SK-MEL-5 (cell line): ENCODE measurements at places on chromosomes 16 and 17.

DNA sequence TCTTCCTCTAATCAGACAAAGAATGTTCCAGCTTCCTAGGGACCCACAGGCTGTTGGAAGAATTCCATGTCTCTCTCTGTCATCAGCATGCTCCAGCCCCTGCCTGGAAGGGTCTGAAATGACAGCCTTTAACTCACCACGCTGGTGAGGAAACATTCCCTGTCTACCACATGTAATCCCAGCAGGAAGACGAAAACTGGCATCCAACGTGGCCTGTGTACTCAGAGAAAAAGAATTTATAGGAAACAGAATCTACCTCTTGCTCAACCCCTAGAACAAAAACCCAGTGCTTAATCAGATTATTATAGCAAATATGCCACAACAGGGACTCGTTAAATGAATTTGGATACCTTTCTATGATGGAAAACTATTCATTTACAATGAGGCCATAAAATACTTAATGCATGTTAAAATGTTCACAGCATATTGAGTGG lies 147.3 kb upstream of the FOXF1 start:
- DNase-seq, result no peak

GRCh38 chr16:6246266-6246665 lies 1086.4 kb upstream of the RBFOX1 start:
- no peak for DNase-seq

DNA sequence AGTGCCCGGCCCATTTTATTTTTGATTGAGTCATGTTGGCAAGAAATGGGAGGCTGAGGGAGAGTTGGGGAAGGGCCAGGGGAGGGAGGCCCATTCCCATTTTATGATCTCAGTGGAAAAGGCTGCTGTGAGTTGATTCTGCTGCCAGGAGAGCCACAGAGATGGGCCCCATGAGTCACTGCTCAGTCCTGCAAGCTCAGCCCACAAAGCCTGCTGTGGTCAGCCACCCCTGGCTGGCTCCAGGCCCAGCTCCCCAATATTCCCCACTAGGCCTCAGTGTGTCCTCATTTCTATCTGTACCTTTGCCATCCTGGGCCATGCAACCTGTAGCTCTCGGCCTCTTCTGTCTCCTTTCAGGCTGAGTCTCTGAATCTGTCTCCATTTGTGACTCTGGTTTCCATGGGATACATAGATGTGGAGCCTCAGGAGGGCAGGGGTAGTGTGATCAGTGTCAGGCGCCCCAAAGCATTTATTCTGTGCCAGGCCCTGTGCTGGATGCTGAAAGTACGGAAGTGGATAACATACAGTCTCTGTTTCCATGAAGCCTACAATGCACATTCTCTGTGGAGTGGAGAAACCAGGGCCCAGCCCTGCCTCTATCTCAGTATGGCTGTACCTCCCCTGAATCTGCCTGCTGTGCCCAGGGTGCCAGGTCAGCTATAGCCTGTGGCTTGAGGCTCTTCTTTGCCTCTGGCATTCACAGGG lies 1.9 kb upstream of the PLEKHG4 start:
- no peak for DNase-seq

DNA sequence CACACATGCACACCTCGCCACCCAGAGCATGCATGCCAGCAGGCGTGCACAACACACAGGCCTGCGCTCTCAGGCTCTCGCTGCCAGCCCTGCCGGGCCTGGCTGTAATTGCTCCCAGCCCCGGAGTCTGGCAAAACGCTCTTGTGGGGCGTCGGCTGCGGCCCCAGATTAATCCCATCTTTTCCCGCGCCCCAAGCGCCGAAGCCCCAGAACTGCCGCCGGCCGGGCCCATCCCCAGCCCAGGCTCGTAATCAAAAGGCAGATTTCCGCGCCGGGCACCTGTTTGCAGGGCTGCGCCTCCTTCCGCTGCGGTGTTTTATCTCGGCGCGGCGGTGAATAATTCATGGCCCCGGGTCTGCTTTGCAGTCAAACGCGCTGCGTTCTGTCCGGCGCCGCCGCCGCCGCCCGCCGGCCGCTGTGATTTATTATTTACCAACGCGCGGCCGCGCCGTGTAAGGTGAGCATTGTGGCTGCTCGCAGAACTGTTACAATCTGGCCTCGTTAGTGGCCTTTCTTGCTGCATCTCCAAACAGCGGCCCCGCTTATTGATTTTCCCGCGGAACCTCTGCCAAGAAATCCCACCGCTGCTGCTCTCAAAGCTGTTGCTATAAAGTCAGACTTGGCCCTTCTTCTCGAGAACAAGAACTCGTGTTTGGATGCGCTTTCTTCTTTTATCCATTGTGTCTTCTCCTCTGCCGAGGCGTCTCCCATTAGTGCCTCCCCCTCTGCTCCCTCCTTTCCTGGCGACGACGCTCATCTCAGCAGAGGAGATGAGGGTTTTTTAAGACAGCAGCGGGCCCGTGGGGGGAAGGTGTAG lies 126.1 kb downstream of the IRX5 start:
- DNase-seq, result no peak

DNA sequence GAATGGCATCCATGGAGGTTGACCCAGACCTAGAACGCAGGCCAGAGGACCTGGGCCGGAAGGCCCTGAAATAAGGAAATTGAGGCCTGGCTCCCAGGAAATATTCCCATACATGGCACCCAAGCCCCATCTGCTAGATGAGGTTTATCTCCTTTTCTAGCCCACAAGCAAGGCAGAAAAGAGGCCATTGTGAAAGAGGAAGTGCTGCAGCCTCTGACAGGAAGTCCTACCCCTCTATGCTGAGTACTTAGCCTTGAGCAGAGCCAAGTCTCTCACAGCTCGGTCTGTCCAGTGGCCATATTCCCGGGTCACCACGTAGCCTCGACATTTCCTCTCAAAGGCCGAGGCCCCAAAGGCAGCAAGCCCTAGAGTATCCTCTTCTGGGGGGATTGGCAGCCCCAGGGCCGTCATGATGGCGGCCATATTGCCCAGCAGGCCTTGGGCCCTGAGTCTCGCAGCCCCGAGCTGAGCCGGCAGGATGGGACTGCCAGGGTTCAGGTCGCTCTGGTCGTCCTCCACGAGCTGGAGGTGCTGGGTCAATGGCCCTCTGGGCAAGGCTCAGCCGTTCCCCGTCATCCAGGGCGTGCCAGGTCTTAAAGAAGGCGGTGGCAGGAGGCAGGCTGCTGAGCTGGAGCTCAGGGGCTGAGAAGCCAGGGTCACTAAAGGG lies 7.8 kb downstream of the CTF1 start:
- DNase-seq, result no peak

GRCh38 chr16:74291577-74292208 lies 4.9 kb upstream of the PSMD7 start:
- no peak for DNase-seq

DNA sequence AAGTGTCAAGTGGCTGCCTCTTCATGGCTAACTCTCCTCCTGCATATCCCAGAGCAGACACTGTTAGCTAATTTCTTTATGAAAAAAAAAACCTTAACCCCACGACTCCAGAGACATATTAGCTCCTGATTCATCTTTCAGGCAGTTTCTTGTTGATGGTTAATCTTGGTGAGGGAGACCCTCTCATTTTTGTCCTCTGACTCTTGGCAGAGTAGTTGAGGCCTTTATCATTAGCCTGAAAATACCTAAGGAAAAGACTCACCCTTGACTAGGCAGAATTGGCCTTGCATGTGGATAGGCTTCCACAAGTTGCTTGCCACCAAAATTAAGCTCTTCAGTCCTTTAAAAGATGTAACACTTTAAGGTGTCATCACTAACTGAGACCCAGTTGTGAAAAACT lies 4.0 kb downstream of the CRYBA1 start:
- no peak for DNase-seq

DNA sequence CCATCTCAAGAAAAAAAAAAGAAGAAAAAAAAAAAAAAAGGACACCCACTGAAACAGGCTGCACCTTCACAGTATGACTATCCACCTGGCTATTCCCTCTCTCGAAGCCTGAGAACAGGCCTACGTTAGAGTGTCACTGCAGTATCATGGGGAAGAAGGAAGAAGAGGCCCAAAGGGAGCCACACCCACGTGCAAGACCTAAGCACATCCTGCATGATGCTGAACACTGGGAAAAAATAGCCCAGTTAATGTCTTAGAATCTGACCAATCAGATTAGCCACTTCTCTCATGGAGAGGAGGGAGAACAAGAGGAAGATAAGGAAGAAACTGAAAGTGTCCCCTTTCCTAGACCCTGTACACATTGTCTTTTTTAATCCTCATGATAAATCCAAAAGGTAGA lies 19.5 kb upstream of the MED13 start:
- DNase-seq, result peak; percentile 32

- no peak for DNase-seq
These were observed 3.2 kb downstream of the PDE6G start for GRCh38 chr17:81652906-81653771.

DNA sequence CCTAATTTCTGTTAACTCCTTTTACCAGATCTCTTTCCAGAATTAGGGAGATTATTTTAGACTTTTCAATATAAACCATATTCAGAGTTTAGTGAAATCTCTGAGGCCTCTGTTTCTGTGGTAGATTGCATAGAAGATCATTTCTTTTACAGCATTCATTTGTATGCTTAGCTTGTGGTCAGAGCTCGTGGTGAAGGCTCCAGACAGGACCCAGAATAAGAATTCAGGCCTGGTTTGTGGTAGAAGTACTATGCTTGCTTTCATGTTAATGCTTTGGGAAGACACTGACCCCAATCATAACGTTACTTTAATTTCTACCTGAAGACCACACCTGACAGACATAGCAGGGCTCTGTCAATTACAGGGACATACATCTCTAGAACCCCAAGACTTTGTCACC lies 258.1 kb downstream of the FTO start:
- no peak for DNase-seq

- no peak for DNase-seq
These were observed 7.2 kb downstream of the SLC38A10 start for GRCh38 chr17:81287741-81288430.

DNA sequence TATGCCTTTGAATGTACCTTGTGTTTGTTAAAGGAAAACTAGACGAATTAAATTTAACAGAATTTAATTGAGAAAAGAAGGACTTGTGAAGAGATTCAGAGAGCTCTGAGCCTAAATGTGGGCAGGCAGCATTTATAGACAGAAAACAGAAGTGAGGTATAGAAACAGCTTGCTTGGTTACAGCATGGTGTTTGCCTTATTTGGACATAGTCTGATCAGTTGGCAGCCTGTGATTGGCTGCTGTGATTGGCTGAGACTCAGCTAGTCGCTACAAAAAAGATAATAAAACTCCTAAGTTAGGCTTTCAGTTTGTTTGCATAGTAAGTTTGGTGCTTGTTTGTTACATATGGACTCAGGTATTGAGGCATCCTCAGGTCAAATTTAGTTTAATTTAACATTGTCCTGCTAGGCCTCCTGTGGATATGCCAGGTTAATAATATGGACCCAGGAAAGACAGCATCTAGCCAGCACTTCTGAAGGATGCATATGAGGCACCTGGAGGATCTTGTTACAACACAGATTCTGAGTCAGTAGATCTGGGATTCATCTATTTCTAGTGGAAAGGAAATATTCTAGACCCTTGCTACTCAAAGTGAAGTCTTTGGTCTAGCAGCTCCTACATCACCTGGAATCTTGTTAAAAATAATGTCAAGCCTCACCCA lies 43.4 kb downstream of the SLFN5 start:
- DNase-seq, result no peak

DNA sequence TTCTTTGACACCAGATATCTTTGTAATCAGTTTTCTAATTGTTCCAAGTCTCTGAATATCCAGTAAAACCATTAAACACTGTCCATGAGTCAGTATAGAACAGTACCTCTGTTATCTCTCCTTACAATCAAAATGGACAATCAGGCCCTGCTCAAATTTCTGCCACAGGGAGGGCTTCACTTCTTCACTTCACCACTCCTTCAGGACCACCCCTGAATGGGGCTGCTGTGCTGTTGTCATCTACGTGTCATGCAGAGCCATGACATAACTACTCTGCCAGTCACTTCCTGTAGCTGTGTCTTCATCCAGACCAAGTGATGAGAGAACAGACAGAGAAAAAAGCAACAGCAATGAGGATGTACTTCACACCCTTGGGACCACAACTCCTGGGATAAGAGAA lies 116.9 kb downstream of the TANC2 start:
- peak; percentile 38 for DNase-seq

DNA sequence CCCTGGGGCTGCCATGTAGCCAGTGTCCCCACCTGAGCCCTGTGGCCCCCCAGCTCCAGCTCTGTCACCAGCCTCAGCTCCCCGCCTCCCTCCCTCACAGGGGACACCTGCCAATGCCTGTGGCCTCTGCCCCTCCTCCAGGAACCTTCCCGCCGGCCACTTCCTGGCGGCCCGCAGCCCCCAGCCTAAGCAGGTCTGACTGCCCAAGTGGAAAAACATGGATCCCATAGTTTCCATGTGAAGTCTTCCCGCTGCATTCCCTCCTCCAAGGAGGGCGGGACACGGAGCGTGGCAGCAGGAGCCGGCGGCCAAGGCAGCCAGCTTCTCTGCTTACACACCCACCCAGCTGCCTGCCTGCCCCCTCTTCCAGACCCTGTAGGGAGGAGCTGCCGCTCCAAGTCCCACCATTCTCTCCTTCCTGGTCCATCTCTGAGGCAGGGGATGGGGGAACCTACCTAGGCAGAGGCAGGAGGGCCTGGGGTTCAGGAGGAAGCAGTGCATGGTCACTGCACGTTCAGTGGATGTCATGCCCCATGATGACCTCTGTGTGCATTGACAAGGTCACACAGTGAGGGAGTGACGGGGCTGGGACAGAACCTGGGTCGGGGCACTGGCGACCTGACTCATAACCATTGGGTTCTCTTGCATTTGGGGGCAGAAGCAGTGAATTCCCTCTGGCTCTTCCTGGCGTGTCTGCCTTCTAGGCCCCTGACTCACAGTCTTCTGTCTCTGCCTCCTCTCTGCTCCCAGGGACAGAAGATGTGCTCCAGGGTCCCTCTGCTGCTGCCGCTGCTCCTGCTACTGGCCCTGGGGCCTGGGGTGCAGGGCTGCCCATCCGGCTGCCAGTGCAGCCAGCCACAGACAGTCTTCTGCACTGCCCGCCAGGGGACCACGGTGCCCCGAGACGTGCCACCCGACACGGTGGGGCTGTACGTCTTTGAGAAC lies 8.7 kb downstream of the VASN start:
- DNase-seq, result no peak

DNA sequence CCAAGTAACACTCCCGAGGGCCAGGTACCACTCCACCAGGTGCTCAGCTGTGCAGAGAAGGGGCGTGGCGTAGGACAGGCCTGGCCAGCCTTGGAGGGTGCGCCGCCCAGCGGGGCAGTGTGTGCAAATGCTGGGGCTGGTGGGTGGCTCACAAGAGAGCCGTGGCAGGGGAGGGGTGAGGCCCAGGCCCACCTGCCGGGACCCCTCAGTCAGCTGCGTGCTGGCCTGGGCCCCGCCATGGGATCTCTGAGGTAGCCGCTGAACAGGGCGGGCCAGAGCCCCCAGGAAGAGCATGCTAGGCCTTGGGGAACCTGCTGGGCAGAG lies 8.8 kb downstream of the TPSG1 start:
- no peak for DNase-seq

GRCh38 chr16:66619534-66620428 lies 15.3 kb downstream of the CMTM3 start:
- DNase-seq, result no peak

GRCh38 chr16:81189100-81189664 lies 49.3 kb upstream of the BCO1 start:
- DNase-seq, result peak; percentile 57

- no peak for DNase-seq
These were observed 3.3 kb downstream of the DOK4 start for GRCh38 chr16:57482845-57483545.

GRCh38 chr16:74724820-74725549 lies 24.3 kb upstream of the MLKL start:
- no peak for DNase-seq
